ENCODE measurements at places on chromosomes 16 and 17.

- DNase-seq: peak; percentile 21
Observed at GRCh38 chr16:50534556-50534955, 13.6 kb upstream of the NKD1 start.

DNA sequence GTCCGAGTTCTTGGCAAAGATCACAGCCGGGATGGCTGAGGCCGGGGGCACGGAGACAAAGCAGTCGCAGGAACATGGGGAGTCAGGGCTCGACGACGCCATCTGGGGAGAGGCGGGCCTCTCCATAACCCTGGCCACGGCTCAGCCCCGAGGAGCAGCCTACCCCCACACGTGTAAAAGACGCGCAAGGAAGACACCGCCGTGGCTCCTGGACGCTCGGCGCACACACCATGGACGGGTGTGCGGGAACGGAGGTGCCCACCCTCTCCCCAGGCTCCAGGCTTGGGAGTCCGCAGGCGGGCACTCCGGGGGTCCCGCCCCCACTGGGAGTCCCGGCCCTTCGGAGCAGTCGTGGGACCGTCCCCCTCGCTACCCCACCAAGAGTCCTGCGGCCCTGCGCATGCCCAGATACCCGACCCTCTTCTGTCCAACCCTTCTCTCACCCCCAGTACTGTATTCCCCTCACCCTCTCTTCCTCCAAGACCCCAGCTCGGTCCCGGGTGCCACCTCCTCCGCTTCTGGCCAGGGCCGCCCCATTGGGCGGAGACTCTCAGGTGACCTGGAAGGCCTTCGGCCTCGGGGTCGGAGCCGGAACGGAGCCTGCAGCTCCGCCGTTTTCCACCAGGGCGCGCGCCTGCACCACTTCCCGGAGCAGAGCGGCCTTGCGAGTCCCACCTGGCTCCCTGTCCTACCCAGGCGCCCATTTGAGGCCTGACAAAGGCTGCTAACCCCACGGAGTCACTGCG, at the start of gene SCRN2:
SCRN2 (minus strand) TSS at position 532 of the 746 bp plus-strand sequence; CDS start at position 102, 430 bp downstream.
- DNase-seq: peak; percentile 98

DNA sequence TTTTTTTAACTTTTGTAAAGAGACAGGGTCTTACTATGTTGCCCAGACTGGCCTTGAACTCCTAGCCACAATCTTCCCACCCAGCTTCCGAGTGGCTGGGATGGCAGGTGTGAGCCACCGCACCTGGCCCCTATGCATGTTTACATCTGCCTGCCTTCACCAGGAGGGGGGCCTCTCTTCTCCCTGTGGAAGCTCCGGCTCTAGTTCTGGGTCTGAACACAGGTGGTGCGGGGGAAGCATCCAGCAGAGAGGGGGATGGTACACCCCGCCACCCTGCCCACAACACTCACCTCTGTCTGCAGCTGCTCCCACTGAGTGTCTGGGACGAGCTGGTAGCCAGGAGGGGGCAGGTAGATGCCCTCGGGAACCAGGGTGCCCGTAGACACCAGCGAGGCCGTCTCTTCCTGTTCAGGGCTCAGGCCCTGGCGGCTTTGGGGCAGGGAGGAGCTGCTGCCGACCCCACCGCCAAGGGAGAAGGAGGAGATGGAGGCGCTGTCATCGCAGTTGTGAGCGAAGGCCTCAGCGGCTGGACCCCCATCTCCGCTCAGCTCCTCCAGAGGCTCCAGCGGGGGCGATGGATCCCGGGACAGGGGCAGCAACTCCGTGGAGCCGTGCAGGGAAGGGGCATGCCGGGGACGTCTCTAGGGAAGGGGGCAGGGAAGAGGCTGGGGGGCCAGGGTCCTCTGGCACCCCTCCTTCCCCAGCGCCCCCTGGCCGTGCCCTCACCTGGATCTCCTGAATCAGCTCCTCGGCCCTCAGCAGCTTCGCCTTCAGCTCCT, 10.9 kb downstream of the RABEP2 start:
- no peak for DNase-seq

- DNase-seq: peak; percentile 65
Observed at GRCh38 chr16:84552135-84552534, 47.7 kb upstream of the MEAK7 start.

- no peak for DNase-seq
Observed at GRCh38 chr17:78138204-78139060, 7.8 kb upstream of the C17orf99 start.

DNA sequence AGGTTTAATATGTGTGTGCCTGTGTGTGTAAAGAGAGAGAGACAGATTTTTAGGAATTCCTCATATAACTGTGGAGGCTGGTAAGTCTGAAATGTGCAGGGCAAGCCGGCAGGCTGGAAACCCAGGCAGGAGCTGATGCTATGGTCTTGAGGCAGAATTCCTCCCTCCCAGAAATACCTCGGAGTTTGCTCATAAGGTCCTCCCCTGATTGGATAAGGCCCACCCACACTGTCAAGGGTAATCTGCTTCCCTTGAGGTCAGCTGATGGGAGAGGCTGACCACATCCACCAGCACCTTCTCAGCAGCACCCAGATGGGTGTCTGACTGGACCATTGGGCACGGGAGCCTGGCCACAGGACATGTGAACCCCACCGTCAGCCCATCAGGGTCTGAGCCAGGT, 42.4 kb downstream of the C16orf95 start:
- DNase-seq: no peak

- no peak for DNase-seq
Observed at GRCh38 chr16:49698453-49698815, 157.5 kb downstream of the ZNF423 start.

DNA sequence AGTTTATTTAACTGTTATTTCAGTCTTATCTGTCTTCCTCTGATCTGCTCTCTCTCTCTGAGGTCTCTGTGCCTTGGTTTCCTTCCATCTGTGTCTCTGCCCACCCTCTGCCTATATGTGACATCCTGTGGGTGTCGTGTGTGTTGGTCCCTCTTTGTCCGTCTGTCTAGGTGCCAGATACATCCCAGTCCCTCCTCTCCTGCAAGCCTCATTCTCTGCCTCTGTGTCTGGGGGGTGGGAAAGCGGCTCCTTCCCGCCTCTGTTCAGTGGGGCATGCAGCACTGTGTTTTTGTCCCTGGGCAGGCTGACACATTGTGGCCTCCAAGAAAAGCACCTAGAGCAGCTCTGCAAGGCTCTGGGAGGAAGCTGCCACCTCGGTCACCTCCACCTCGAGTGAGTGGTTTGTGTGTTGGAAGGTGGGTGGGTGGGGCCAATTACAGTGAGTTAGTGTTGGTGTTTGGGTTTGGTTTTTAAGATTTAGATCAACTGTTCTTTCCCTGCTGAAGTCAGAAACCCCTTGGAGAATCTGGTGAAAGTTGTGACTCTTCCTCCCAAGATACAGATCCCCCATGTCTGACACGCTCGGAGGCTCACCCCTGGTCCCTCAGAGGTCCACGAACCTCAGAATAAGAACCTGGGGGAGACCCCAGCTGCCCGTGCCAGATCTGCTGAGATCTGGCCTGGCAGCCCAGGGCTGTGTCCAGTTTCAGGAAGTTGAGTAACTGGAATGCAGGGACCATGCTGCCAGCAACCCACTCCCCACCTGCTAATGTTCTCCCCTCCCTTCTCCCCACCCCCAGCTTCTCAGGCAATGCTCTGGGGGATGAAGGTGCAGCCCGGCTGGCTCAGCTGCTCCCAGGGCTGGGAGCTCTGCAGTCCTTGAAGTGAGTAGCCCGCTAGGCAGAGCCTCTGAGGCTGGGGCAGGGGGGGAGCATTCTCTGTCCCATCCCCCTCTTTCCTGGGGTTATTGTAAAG, 50.9 kb upstream of the CPNE2 start:
- peak; percentile 90 for DNase-seq

DNA sequence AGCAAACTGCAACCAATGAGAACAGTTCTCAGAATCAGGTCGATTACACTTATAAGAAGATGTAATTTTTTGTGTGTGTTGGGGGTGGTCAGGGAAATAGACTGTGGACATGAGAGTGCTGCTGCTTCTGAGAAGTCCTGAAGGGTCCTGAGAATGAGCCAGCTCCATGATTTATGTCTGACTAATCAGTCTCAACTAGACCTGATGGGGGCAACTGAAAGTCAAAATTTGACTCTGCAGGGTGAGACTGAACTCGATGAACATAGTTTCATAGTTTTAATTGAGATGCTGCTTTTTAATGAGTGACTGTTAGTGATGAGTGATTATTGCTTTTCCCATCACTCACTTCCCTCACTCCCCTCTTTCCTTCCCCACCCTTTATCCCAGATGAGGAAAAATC, 37.3 kb downstream of the SMARCE1 start:
- DNase-seq: no peak

DNA sequence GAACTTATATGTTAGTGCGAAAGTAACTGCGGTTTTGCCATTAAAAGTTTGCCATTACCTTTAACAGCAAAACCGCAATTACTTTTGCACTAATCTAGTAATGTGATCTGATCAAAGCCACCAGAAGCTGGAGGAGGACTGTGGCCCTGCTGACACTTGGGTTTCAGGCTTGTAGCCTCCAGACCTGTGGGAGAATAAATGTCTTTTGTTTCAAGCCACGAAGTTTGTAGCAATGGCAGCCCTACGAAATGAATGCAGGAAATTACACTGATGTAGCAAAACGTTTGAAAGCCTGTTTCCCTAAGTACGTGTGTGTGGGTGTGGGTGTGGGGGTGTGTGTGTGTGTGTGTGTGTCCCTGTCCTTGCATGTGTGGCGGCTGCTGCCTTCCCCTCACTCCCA, 66.6 kb downstream of the WSB1 start:
- no peak for DNase-seq

- DNase-seq: no peak
Observed at GRCh38 chr17:61393904-61394629, 5.6 kb upstream of the TBX2 start.

DNA sequence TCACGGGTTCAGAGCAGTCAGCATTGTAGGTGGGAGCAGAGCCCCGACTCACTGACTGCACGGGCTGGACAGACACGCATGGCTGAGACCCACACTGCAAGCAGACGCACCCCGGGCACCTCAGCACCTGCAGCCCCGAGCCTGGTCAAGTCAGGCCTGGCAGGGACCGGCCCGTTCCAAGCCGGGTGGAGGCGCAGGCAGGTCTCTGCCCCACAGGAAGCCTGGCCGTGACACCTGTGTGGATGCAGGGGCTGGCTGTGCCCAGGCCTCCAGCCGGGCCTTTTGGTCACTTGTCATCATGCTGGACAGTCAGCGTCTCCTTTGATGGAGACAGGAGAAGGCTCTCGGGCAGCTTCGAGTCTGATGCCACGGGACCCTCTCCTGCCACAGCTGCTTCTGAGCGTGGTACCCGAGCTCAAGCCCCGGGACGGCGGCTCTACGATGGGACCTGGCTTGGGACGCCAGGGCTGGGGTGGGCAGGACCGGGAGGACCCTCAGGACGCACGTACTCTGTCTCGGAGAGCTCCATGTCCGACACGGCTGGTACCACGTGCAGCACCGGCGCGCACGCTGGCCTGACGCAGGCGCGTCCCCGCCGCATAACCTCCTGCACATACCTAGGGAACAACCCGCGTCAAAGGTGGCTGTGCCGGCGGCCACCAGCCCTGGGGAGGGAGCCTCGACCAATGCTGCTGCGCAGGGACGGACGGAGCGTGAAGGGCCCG, 7.9 kb downstream of the PDIA2 start:
- no peak for DNase-seq

DNA sequence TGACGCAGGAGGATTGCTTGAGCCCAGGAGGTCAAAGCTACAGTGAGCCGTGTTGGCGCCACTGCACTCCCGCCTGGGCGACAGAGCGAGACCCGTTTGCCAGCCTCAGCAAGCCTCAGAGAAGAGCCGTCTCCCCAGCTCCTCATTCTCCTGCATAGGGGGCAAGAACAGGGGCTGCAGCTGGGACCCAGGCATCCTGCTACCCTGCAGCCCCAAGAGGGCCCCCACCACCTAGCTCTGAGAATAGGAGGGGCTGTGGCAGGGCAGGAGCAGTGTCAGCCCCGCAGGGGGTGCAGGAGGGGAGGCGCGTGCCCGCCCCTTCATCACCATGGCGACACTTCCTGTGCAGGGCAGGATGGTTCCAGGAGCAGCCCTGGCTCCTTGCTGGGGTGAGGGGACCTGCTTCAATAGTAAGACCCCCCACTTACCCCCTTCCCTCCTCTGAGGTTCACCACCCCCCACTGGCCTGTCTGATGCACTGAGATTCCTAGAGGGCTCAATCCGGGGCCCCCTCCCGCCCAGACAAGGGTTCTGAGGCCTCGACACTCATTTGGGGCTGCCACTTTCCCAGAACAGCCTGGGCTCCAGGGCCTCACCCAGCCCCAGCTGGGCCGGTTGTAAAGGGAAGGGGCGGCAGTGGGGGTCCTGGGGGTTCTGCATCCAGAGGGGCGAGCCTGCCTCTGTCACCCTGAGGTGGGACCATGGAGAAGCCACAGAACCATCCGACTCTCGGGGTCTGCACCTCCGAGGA, 20.2 kb downstream of the VASN start:
- no peak for DNase-seq

GRCh38 chr17:5419959-5420653, at the start of gene RPAIN:
TSS of gene RPAIN (plus strand) at chr17:5420182. CDS start at chr17:5420211, 29 bp downstream.
- no peak for DNase-seq

GRCh38 chr17:29214215-29215146, 32.2 kb upstream of the CRYBA1 start:
- no peak for DNase-seq

DNA sequence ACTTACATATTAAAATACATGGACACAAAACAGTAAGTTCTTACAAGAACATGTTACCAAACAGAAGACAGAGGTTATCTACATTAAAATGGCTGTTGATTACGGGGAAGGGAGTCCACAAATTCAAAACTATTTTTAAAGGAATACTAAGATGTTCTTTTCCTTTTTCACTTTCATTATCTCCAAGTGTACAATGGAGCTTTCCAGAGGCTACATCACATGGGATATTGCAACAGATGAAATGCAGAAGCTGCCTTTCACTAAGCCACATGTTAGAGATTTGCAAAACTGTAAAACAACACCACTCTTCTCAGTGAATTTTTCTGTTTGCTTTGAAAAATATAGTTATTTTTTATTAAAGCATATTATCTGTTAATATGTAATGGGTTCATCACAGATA, 53.6 kb downstream of the XPO6 start:
- no peak for DNase-seq

- DNase-seq: no peak
Observed at GRCh38 chr17:800446-801242, 18.5 kb downstream of the MRM3 start.

DNA sequence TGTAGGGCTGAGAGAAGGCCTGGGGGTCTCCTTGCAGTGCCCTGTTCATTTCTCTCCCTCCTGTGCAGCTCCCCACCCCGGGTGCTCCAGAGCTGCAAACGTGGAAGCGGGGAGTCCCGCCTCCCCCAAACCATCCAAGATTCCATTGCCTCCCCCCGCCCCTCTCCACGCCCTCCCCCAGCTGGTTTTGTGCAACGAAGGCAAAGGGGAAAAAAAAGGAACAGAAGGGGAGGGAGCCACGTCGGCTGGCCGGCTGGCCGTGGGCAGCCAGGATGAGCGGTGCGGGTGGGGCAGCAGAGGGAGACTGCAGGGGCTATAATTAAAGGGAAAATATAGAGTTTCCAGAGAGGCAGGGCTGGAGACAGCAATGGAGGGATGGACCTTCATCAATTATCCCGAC, 1.7 kb upstream of the COL1A1 start:
- no peak for DNase-seq

Measured in activated CD8-positive, alpha-beta memory T cell treated with anti-CD3 and anti-CD28 coated beads for 24 hours (primary cell).